ENCODE measurements at places on chromosomes 7 and 10.

DNA sequence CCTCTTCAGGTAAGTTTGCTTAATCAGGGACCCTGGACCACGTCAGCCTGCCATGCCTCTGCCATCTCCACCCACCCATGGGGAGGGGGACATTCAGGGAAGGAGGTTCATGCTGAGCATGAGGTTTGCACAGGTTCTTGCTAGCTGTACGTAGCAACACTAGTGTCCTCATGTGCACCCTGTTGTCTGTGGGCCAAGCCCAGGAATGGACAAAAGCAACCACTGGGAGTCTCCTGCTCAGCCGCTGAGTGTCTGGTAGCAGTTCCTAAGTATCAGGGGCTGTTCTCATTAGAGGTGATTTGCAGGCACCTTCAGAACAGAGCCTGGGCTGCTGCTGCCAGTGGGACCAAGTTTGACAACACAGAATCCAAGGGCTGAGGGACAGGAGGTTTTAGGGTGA is 17.9 kb downstream of the CASP7 start:
- DNase-seq = no peak

DNA sequence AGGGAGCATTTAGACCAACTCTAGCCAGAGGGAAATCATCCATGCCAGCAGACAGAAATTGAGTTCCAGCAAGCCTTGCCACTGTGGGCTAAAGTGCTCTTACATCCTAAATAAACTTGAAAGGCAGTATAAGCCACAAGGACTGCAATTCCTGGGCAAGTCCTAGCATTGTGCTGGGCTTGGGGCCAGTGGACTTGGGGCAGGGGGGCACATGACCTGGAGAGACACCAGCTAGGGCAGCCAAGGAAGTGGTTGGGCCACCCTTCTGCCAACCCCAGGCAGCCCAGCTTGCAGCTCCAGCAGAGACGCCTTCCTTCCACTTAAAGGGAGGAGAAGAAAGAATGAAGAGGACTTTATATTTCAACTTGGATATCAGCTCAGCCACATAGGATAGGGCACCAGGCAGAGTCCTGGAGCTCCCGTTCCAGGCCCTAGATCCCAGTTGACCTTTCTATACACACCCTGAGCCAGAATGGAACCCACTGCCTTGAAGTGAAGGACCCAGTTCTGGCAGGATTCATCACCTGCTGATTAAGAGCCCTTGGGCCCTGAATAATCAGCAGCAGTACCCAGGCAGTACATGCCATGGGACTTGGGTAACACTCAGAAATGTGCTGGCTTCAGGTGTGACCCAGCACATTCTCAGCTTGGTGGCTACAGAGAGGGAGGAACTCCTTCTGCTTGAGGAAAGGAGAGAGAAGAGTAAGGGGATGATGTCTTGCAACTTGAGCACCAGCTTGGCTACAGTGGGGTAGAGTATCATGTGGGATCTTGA is 153.0 kb downstream of the GNAI1 start:
- DNase-seq = no peak

- DNase-seq = peak; percentile 92
Measured at GRCh38 chr7:32495298-32496051, at the start of gene AVL9. Gene AVL9, plus strand, starts transcription at chr7:32495489. Its CDS starts 221 bp downstream, at chr7:32495710.

DNA sequence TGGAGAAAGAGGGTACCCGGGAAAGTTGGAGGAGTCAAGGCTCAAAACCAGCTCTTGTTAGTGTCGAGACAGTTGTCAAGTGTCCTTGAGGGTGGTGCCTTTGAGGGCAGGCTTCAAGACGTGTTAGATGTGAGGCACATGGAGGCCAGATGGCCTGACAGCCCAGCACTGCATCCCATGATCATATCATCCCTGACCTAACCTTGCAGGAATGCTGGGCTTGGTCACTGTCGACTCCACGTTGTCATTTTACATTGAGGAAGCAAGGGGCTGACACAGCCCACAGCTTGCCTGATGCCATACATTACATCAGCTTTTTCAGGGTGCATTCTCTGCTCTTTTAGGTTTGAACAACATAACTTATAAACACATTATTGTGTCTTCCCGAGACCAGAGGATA is 114.1 kb downstream of the ABCA13 start:
- no peak for DNase-seq

- DNase-seq = no peak
Measured at GRCh38 chr7:27899601-27900000, 159.6 kb downstream of the TAX1BP1 start.

DNA sequence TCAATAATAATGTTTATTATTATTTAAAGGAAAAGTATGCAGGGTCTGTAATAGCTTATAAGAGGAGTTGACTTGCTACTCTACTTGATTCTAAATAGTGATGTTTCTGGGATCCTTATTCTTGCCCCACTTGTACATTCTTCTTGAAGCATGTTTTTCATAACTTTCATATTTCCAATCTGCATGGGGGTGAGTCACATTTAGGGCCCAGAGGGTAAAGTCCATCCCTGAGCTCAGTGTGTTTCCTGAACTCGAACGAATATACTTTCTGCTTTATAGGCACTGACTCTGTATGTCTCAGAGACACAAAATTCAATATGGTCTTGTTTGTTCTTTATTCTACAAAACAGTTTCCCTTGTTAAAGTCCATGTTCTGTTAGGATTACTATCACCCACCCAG is 61.0 kb upstream of the SMIM30 start:
- DNase-seq = no peak

DNA sequence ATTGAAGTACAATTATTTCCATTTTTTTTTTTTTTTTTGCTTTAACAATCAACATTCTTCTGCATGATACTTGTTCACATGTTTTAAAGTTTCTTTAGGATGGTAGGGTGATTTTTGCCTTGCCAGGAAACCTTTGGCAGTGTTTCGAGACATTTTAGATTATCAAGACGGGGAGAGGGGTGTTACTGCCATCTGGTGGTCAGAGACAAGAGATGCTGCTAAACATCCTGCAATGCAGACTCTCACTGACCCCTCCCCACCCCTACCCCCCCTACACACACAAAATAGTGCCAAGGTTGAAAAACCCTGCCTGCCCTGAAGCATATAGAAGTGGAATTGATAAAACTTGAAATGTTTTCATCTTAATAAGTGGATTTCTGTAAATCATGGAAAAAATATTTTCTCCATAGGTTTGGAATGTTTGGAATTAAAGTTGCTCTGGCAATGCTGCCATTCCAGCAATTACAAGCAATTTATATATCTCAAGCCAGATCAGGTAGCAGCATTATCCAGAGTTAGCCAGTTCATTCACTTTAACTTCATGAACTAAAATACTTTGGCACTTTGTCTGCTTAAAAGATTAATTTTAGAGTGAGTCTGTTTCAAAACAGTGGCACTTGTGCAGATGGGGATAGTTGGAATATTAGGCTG is 62.1 kb downstream of the SDHAF3 start:
- no peak for DNase-seq

- DNase-seq = peak; percentile 23
Measured at GRCh38 chr10:100148353-100149211, 37.2 kb downstream of the ERLIN1 start.

DNA sequence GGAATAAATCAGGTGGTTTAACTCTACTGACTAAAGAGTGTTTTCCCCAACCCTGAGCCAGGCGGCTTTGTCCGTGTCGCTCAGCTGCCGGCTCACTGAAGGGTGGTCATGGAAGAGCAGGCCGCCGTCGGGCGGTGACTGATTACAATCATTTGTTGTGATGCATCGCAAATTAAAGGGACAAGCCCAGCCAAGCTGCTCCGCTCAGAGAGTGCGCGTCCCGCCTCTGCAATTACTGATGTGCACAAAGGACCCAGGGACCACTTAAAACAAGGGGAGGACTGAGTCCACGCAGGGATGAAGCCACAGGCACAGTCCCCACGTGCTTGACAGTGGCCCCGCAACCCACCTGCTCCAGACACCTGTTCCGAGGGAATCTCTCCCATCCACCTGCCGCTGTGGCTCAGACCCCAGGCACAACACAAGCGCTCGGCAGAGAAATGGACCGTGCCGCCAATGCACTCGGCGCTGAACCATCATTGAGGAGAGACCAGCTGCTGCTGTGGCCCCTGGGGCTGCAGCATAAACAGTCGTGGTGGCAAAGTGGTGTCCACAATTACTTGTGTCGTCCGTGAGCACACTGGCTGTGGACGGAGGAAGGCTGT is 526.5 kb downstream of the PTPRN2 start:
- DNase-seq = no peak

DNA sequence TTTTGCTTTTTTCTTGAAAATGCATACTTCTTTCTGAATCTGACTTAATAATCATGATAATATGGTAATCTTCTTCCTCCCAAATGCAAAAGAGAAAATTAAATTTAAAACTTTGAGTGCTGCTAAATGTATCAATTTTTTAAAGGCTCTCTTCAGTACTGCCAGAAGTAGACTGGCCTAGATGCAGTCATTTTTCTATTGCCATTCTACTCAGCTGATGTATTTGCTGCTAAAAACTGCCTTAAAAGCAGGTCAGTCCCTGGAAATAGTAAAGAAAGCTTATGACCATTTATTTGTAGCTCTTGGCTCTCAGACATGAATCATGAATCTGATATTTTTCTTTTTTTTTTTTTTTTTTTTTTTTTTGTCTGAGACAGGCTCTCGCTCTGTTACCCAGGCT is 28.5 kb downstream of the NAPEPLD start:
- no peak for DNase-seq

DNA sequence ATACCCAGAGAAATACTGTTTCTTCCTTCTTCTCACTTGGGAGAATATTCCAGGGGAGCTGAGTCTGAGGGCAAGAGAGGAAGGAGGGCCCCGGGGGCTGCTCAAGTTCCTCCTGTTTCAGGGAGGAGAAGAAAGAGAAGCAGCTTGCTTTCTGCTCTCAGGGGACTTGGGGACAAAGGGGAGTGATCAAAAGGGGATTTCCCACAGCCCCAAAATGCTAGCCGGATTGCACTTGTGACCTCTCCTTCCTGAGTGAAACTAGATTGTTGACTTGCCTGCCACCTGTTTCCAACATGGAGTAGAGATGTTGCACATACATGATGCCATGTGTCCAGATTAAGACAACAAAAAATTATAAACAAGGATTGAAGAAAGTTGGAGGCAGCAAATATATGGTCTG is 28.7 kb upstream of the PDCD4 start:
- DNase-seq = no peak

GRCh38 chr10:121244818-121245217 is 353.4 kb downstream of the FGFR2 start:
- DNase-seq = no peak

DNA sequence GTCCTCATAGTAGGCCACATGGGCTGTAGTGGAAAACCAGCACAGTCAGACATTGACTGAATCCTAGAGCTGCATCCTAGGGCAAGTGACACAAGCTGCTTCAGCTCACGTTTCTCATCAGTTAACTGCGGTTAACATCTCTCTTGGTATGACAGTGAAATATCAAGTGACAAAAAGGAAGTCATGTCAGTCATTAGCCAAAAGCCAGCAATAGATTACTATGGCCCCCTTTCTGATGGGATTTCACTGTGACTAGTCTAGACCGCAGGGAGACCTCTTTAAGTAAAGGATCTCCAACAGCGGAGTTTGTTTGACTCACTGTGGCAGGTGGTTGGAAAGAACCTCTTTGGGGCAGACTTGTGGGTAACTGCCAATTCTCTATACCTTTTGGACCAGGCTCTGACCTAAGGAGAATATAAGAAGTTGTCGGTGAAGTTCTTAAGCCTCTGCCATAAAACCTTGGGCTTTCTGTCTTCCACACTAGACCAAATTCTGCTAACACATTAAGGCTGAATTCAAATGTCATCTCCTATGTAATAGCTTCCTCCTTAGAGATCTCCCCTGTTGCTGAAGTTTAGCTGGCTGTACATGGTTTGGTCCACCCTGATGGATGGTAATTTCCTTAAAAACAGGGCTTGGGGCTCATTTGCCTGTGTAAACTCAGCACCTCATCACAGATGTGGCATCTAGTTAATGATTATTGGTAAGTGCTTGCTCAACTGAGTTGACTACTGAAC is 115.3 kb downstream of the SGMS1 start:
- no peak for DNase-seq

DNA sequence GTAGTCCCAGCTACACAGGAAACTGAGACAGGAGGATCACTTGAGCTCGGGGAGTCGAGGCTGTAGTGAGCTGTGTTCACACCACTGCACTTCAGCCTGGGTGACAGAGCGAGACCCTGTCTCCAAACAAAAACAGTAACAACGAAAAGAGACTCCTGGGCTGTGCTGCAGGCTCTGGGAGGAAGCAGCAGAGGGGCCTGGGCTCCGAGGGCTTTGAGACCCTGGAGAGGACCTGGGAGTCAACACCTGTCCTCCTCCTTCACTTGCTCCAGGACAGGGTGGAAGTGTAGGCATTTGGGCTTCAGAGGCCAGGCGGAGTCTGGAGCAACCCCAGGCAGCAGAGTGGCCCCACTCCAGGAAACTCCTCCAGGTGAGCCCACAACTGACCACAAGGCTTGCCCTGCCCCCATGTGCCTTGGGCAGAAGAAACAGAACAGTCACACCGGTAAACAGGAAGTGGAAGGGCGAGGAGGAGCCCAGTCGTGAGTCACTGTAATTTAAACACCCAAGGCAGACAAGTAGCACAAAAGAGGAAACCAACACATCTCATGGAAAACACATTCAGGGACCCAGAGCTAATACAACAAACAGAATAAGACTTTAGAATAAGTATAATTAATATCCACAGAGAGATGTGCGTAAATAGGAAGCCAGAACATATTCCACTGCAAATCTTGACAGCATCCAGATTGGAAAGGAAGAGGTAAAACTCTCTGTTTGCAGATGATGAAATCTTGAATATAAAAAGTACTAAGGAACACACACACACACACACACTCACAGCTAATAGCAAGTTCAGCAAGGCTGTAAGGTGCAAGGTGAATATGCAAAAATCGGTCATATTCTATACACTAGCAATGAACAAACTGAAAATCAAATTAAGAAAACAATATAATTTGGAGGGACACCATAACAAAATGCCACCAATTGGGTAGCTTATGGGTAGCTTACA is 20.5 kb upstream of the RASGEF1A start:
- no peak for DNase-seq

DNA sequence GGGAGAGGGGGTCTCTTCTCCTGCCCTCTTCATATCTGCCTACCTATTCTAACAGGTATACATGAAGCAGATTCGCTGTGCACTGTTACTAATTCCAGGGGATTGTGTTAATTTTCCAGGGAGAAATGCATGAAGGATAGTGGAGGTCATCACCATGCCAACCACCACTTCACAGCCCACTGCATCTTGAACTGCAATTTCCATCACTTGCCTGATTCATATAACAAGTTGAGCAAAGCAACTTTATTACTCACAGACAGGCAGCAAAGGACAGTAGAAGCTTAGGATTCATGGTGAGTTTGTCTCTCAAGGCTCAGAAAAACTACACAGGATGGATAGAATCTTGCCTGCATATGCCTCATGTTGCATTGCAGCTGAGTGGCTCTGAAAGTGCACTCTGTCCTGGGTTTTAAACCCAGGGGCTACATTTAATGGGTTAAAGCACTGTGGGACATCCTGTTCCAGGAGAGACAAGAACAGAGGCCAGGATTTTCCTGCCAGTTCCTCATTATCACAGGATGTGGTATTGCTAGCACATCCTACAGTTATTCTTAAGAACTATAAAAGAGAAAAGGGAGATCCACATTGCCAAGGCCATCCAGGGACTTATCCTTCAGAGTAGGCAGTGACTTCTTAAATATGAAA is 136.9 kb upstream of the PRSS1 start:
- no peak for DNase-seq

- no peak for DNase-seq
Measured at GRCh38 chr7:26140380-26140779, 11.6 kb upstream of the NFE2L3 start.

GRCh38 chr10:17453373-17454091 is 863 bp downstream of the ST8SIA6 start:
- peak; percentile 1 for DNase-seq

- DNase-seq = no peak
Measured at GRCh38 chr7:155258226-155258560, 39.5 kb upstream of the INSIG1 start.

All from activated naive CD4-positive, alpha-beta T cell (primary cell).